ENCODE measurements at places on chromosomes 3 and 15.

DNA sequence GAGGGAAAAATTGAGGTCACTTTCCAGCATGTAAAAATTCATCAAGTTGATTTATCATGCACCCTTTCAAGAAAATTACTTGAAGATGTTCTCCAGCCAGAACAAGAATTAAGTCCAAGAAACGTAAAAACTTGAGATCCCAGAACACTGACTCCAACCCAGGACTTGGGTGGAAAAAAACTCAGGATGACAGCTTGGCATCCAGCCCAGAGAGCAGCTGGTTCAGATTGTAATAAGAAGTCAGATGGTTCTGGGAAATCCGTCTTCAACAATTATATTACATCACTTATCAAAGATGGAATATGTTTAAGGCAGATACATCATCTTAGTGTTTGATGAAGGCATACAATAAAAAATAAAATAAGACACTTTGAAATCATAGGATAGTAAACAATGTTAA, 23.0 kb upstream of the DNAJC13 start:
- H3K4me3 ChIP-seq: no peak overlapping the region
- no peak for DNase-seq
- no peaks in the 10 kb centered on the region for H3K27me3 ChIP-seq
- H3K4me1 ChIP-seq: peaks cover 3% of the 10 kb centered on the region

DNA sequence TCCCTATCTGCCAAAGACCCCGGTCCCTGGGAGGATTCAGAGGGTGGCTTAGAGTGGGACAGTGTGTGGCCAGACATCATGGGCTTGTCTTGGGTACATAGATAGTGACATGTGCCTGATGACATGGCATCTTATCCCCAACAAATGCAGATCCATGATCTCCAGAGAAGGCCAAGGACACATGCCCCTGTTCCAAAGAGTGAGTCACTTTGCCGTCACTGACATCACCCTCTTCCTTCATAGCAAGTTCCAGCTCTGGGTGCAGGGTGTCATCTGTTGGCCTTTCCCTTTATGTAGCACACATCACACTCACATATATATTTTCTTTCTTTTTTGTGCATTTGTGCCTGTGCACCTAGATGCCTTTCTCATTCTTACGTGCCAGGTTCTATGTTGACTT, 350.5 kb downstream of the LRTM1 start:
- H3K4me1 ChIP-seq: no peaks in the 10 kb centered on the region
- H3K36me3 ChIP-seq: no peaks in the 10 kb centered on the region
- no peak overlapping the region for H3K27ac ChIP-seq

GRCh38 chr3:168121184-168122017, 25.7 kb upstream of the GOLIM4 start:
- no peak for DNase-seq
- H3K4me1 ChIP-seq: no peaks in the 10 kb centered on the region
- no peaks in the 10 kb centered on the region for H3K36me3 ChIP-seq
- H3K4me3 ChIP-seq: no peak overlapping the region

DNA sequence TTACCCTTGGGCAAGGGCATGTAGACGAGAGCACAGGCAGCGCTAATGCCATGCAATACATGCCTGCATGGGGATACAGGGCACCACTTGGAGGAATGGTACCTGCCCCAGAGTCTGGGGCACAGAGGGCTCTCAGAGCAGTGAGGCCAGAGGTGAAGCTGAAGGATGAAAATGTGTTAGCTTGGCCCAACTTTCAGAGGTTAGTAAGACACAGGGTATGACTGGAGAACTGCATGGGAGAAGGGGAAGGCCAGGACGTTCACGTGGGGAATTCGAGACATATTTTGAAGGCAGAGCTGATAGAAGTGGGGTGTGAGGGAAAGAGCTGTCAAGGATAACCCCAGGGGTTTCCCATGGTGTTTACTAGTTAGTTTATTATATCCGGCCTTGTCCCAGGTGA, 19.6 kb downstream of the CSRNP1 start:
- no peaks in the 10 kb centered on the region for H3K27me3 ChIP-seq
- peaks cover 19% of the 10 kb centered on the region for H3K4me1 ChIP-seq
- no peak for DNase-seq
- H3K4me3 ChIP-seq: no peak overlapping the region

GRCh38 chr15:52331490-52332240, 36.1 kb upstream of the MYO5C start:
- H3K36me3 ChIP-seq: peaks cover 24% of the 10 kb centered on the region
- peaks cover 12% of the 10 kb centered on the region for H3K4me1 ChIP-seq
- DNase-seq: peak; percentile 28
- H3K4me3 ChIP-seq: no peak overlapping the region
- H3K27me3 ChIP-seq: no peaks in the 10 kb centered on the region

GRCh38 chr3:11140030-11140712, 14.1 kb upstream of the HRH1 start:
- H3K27me3 ChIP-seq: no peaks in the 10 kb centered on the region
- H3K4me1 ChIP-seq: peaks cover 47% of the 10 kb centered on the region
- peak overlapping the region; percentile 5 for H3K4me3 ChIP-seq
- peak overlapping the region; percentile 60 for H3K27ac ChIP-seq
- DNase-seq: peak; percentile 92
- H3K36me3 ChIP-seq: no peaks in the 10 kb centered on the region

DNA sequence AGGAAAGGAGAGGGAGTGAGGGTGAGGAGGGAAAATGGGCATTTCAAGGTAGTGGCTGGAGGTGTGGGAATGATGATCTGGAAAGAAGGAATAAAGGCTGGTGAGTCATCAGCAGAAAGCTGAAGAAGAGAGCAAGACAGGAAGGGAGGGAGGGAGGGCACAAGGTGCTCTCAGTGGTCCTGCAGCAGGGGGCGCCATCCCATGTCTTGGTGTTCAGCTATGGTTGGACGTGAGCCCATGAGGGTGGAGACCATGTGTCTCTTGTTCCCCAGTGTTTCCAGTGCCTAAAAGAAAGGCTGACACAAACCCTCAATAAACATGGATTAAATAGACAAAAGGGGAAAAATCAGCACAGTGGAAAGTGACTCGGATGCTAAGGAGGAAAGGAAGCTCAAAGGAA, 228.5 kb downstream of the NTRK3 start:
- no peaks in the 10 kb centered on the region for H3K36me3 ChIP-seq
- no peaks in the 10 kb centered on the region for H3K4me1 ChIP-seq
- DNase-seq: no peak
- no peak overlapping the region for H3K27ac ChIP-seq

GRCh38 chr3:141409940-141410241, 41.6 kb downstream of the ZBTB38 start:
- peaks cover 42% of the 10 kb centered on the region for H3K36me3 ChIP-seq
- peak overlapping the region; percentile 63 for H3K27ac ChIP-seq
- no peak for DNase-seq

DNA sequence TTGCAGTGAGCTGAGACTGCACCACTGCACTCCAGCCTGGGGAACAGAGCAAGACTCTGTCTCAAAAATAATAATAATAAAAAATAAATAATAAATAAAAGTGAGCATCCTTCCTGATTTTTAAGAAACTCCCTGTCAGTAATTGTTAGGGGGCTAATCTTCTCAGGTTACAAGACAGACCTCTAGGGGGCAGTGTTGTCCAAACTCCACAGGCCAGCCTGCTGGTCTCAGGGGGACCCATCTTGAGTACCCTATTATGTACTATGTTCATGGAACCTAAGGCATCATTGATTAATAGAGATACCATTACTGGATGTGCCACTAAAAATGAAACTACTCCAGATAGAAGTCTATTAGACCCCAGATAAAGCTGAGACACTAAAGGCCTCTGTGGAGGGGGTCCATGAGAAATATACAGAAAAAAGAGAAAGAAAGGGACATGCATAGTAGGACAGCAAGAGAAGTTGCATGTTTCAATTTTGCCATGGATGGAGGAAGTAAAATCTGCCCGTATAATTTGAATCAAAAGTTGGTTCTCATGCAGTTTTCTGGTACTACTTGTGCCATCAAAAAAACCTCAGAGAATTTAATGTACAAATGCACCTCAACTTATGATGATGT, 85.5 kb upstream of the CDV3 start:
- no peaks in the 10 kb centered on the region for H3K27me3 ChIP-seq
- no peak overlapping the region for H3K4me3 ChIP-seq
- no peak overlapping the region for H3K27ac ChIP-seq
- H3K36me3 ChIP-seq: peaks cover 6% of the 10 kb centered on the region
- DNase-seq: no peak

DNA sequence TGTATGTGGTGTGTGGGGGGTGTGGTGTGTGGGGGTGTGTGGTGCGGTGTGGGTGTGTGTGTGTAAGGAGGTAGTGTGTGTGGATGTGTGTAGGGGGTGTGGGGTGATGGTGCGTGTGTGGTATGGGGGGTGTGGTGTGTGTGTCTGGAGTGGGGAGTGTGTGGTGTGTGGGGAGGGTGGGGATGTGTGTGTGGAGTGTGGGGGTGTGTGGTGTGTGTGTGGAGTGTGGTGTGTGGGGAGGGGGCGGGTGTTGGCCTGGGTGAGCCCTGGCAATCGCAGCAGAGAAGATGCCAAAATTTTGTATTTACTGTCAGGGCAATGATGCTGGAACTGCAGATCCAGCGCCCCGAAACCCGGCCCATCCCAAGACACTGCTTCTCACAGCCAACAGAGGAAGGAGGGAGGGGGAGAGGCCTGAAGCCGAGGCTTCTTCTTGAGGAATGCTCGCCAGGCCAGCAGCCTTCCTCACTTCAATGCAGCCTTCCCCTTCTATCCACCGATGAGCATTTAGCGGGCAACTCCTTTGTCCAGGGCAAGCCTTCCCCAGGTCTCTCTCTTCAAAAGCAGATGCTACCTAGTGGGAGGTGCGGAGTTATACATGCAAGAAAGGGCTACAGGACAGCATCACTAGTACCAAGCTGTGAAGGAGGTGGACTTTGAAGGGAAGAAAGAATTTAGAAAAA, 11.9 kb upstream of the SRP14 start:
- H3K36me3 ChIP-seq: peaks cover 6% of the 10 kb centered on the region
- H3K4me1 ChIP-seq: peaks cover 80% of the 10 kb centered on the region
- no peaks in the 10 kb centered on the region for H3K27me3 ChIP-seq
- no peak overlapping the region for H3K4me3 ChIP-seq

DNA sequence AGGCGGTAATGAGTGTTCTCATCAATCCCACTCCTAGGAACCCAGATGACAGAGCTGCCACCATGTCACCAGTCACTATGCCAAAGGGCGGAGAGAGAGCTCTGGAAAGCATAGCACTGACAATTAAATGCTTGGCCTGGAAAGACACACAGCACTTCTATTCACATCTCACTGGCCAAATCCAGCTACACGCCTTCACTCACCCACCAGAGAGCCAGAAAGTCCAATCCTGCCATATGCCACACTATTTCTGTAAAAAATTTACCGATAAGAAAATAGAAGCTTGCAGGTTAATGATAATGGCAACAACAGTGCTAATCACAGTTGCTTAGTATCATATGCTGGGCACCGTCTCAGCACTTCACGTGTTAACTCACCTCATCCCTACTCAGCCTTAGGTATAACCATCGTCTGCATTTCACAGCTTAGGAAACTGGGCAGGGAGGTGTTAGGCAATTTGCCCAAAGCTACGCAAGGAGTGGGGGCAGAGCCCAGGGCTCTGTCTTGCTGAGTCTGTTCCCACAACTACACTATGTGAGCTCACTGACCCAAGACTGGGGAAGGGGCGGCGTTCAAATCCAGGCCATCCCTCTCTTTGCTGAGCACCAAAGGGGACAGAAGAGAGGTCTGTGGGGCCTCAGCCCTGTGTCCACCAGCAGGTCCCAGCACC, 16.5 kb downstream of the KLHL25 start:
- H3K27me3 ChIP-seq: no peaks in the 10 kb centered on the region
- no peak overlapping the region for H3K27ac ChIP-seq
- H3K36me3 ChIP-seq: no peaks in the 10 kb centered on the region
- no peak for DNase-seq

- H3K27ac ChIP-seq: no peak overlapping the region
- no peak overlapping the region for H3K4me3 ChIP-seq
- no peaks in the 10 kb centered on the region for H3K4me1 ChIP-seq
- peaks cover 6% of the 10 kb centered on the region for H3K27me3 ChIP-seq
These were observed 166.6 kb upstream of the MCTP2 start for GRCh38 chr15:94064676-94065313.

DNA sequence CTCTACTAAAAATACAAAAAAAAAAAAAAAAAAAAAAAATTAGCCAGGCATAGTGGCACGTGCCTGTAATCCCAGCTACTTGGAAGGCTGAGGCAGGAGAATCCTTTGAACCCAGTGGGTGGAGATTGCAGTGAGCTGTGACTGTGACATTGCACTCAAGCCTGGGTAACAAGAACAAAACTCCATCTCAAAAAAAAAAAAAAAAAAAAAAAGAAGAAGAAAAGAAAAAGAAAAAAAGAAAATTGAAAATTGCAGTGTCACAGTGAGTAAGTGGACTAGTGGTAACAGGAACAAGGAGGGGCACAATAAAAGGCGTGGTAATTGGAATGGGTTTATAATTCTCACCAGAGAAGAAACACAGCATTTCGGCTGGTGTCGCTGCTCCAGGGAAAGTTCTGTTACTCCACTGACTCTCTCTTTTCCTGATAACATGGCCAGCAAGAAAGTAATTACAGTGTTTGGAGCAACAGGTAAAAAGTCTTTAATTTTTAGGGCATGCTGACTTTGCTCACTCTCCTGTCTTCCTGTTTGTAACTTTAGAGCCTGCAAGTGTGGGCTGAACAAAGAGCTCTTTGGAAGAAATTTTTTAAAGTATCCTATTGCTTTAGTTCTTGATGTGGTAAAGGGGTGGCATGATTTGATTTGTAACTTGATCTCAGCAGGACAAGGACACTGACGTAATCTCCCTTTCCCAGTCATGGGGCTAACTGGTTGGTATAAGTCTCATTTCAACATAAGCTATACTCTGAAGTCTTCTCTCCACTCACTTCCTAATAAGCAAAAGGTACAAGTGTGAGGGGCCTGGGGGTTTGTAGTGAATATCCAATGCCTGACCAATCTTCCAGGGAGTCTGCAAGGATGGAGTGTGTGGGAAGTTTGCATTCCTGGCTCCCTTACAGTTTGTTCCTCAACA, 22.1 kb upstream of the TRA2B start:
- DNase-seq: no peak
- no peaks in the 10 kb centered on the region for H3K4me1 ChIP-seq
- H3K27me3 ChIP-seq: peaks cover 14% of the 10 kb centered on the region
- H3K27ac ChIP-seq: peak overlapping the region; percentile 14
- no peaks in the 10 kb centered on the region for H3K36me3 ChIP-seq

DNA sequence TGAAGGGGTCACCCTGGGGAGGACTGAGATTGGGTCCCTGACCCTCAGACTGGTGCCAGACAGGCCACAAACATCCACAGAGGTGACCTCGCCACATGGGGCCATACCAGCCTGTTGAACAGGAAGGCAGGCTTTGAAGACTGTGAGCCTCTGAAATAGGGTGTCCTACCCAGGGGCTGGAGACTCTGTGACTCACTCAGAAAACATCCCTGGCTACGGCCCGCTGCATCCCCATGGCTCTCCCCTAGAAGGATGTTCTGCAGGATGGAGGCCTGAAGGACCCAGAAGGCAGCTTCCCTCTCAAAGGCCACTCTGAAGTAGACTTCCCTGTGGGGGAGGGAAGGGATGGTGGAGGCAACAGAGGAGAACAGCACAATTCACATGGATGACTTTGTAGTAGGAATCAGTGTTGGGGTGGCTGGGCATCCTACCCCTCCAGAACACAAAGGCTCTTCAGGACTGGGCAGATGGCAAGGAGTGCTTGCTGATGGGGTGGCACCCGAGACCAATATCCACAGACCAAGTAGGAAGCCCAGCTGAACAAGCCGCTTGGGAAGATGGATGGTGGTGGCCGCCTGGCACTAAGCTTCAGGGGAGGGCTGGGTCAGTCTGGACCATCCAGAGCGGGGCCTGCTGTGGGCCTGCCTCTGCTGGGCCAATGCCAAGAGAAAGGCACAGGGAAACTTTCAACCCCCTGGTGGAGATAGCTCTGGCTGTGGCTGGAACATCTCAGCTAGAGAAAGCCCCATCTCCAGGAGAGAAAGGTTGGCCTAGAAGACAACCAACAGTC, 37.6 kb upstream of the DUSP7 start:
- H3K27me3 ChIP-seq: no peaks in the 10 kb centered on the region
- H3K27ac ChIP-seq: no peak overlapping the region
- H3K4me1 ChIP-seq: no peaks in the 10 kb centered on the region
- no peak for DNase-seq
- no peak overlapping the region for H3K4me3 ChIP-seq
- peaks cover 10% of the 10 kb centered on the region for H3K36me3 ChIP-seq

Data from stimulated activated naive B cell treated with anti-CD40 and anti-IgM and Interleukin-4, amounts not matched to agents 10 μg/mL and 1 μg/mL and 100 μg/mL, for 72 hours (primary cell).